NCI-H345 (cell line): ENCODE measurements at places on chromosomes 5 and 9.
A peak's percentile ranks its signal among the peaks of the same experiment; 100 is the strongest.

DNA sequence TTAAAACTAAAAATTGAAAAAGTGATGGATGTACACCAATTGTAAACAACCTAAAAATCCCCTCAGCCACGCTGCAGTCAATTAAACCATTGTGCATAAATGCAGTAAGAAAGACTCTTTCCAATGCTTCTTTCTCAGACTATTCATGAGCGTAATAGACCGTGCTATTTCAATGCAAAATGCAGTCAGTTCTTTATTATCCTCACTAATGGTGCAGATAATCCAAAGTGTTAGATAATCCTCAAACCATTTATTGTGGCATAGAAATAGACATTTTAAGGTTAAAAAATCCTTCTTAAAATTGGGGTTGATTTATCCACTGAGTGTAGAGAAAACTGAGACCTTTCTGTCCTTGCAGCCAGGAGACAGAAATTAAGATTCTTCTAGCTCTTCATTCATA lies 1862.8 kb downstream of the EFNA5 start:
- no peak for DNase-seq

DNA sequence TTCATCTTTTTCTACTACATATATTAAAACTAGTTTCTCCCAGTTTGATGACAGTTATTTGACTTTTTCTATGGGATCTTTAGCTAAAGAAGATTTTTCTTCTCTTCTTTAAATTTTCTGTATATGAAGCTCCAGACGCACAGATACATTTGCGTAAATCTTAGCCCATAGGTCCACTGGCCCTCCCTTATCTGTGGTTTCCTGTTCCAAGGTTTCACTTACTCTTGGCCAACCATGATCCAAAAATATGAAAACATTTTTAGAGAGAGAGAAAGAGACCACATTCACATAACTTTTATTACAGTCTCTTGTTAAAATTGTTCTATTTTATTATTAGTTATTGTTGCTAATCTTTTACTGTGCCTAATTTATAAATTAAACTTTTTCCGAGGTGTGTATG lies 270.2 kb upstream of the DAPK1 start:
- no peak for DNase-seq

- DNase-seq, result no peak
Measured at GRCh38 chr5:148969291-148969690, 93.6 kb downstream of the SH3TC2 start.

GRCh38 chr5:152532714-152533113 lies 127.6 kb upstream of the NMUR2 start:
- DNase-seq, result peak; percentile 79

DNA sequence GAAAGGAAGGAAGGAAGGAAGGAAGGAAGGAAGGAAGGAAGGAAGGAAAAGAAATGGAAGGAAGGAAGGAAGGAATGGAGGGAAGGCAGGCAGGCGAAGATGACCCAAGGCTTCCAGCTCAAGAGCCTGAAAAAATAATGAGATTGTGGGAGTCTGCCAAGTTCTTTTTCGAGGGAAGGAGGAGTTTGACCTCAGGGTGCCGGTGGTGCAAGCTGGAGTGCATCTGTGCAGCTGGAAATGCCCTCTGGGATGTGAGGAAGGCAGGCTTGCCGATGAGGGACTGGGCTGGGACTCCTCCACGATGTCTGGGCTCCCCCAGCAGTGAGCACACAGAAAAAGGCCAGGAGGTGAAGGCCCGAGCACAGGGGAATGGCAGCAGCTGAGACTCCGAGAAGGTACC lies 154.9 kb upstream of the DAPK1 start:
- no peak for DNase-seq
